SJSA1 (cell line): ENCODE measurements at places on chromosomes 6 and 20.
A peak's percentile ranks its signal among the peaks of the same experiment; 100 is the strongest.

DNA sequence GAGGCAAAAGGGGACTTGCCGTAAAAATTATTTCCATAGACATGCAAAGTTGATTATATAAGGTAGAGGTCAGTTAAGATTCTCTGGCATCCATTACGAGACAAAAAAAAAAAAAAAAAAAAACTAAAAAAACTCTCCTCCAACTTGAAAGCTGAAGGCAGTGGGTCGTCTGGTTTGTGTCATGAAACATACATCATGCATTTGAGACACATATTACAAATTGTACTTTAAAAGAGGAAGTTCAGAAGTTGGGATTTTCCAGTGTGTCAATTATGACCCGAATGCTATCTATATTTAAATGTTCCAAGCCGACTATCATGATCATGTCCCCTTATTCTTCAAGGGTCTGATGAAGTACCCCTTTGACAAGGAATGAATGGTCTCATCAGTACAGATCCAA, 125.1 kb downstream of the ZNF217 start:
- no peak overlapping the region for H3K4me3 ChIP-seq
- H3K36me3 ChIP-seq: no peaks in the 10 kb centered on the region
- H3K27ac ChIP-seq: no peak overlapping the region
- H3K4me1 ChIP-seq: no peaks in the 10 kb centered on the region
- no peaks in the 10 kb centered on the region for H3K27me3 ChIP-seq
- no peak for DNase-seq

DNA sequence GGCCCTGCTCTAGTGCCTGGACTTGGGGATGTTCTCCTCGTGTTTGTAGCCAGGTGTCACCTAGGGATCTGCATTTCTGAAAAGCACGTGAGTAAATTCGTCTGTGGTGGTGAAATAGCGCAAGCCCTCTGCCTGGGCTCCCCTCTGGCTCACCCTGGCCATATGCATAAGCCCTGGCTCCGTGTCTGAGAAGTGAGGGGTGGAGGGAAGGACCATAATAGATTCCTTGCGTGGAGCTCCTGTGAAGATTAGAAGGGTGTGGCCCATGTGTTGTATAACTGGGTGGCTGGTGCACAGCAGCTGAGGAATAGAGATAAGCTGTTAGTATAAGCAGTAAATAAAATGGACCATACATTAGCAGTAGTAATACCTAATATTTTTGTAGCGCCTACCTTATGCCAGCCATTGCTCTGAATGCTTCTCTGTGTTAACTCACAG, 4.8 kb downstream of the BCAS1 start:
- no peaks in the 10 kb centered on the region for H3K27me3 ChIP-seq
- DNase-seq: no peak
- H3K27ac ChIP-seq: no peak overlapping the region
- H3K4me1 ChIP-seq: peaks cover 19% of the 10 kb centered on the region
- H3K4me3 ChIP-seq: no peak overlapping the region
- H3K36me3 ChIP-seq: no peaks in the 10 kb centered on the region

DNA sequence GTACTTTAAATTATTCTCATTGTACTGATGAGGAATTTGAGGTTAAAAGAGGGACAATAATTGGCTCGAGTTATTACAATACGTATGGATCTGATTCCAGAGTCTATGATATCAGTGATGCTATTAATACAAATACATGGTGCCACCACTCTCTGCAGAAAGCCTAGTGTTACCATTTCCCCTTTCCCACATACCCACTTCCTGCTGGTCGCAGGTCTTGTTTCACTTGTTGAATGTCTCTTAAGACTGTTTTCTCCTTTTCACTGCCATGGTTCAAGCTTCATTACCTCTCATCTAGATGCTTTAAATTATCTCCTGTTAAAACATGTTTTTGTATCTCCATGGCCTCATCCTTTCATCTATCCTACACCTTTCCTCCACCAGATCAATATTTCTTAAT, 62.0 kb downstream of the FHL5 start:
- no peaks in the 10 kb centered on the region for H3K4me1 ChIP-seq
- no peaks in the 10 kb centered on the region for H3K36me3 ChIP-seq
- H3K27me3 ChIP-seq: peaks cover 4% of the 10 kb centered on the region; the same call in 1 of the 2 replicates
- no peak for DNase-seq
- H3K27ac ChIP-seq: no peak overlapping the region

- peak overlapping the region; percentile 68 for H3K4me3 ChIP-seq
- H3K36me3 ChIP-seq: peaks cover 9% of the 10 kb centered on the region
- no peak for DNase-seq
Measured at GRCh38 chr6:75283907-75284631, 523 bp downstream of the TMEM30A start.

DNA sequence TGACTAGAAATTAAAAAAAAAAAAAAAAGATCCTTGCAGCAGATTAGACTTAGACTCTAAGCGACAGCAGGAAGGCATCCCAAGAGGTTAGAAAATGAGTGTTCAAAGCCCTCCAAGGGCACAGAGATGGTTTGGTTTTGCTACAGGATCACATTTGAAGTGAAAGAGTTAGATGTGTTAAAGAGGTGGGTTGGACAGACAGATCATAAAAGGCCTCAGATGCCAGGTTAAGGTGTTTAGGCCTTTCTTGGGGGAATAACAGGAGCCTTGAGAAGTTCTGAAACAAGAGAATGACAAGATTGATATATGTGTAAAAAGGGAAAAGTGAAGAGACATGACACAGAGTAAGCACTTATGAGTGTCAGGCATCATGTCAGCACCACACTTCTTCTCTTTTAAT, 107.5 kb downstream of the FYN start:
- no peak for DNase-seq
- H3K4me1 ChIP-seq: peaks cover 31% of the 10 kb centered on the region
- H3K36me3 ChIP-seq: no peaks in the 10 kb centered on the region
- H3K27ac ChIP-seq: no peak overlapping the region
- no peaks in the 10 kb centered on the region for H3K27me3 ChIP-seq

DNA sequence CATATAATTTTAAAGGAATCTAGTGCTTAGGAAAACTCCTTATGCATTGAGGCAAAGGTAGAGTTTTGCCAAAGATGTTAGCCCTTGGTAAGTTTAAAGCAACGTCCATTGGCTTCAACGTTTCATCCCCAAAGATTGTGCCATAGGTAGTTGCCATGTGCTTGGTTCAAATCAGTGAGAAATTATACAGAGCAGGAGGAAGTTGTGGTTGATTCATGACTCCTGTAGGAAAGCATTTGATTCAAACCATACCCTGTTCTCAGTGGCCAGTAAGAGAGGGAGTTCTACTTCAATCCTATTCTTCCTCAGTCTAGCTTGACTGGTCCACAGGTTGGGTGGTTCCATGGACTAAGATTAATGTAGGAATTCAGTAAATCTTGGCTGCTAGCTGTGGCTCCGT, 535.6 kb downstream of the QKI start:
- no peaks in the 10 kb centered on the region for H3K27me3 ChIP-seq
- no peak for DNase-seq
- no peak overlapping the region for H3K27ac ChIP-seq
- peaks cover 5% of the 10 kb centered on the region for H3K4me1 ChIP-seq
- H3K36me3 ChIP-seq: no peaks in the 10 kb centered on the region

DNA sequence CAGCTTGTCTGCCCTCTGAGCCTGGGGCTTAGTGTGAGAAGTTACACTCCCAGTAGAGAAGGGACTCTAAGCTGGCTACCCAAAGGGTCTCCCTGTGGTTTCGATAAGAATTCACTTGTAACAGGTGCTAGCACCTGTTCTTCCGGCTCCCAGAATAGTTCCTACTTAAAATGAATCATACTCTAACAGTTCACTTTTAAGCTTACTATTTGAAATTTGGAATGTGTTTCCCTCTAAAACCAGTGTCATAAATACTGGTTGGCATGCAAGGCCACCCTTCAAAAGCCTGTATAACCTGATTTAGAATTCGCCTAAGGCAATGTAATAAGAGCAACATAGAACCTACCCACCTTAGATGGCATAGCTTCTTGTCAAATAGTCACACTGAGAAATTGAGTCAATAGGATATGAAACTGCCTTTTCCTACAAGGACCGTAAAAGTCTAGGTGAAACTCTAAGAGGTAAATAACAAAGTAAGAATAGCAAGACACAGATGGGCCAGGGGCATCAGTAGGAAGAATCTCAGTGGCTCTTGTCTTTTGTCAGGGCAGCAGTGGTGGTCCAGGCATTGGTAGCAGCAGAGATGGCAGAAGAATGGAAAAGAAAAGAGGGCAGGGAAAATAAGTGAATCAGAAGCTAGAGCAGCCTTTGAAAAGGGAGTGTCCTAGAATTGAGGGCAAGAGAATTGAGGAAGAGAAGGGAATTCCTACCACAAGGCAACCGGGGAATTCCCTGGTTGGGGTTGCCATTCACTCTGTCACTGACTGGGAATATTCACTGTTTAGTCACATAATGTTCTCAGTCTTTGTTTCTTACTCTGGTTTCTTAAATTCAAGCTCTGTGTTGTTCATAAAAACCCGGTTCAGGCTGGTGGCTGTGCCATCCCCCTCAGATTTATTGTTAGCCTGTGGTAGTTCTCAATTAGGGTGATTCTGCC, 91.5 kb downstream of the HIVEP2 start:
- no peaks in the 10 kb centered on the region for H3K27me3 ChIP-seq
- H3K27ac ChIP-seq: peak overlapping the region; percentile 37
- peak; percentile 64 for DNase-seq
- H3K4me1 ChIP-seq: peaks cover 38% of the 10 kb centered on the region

DNA sequence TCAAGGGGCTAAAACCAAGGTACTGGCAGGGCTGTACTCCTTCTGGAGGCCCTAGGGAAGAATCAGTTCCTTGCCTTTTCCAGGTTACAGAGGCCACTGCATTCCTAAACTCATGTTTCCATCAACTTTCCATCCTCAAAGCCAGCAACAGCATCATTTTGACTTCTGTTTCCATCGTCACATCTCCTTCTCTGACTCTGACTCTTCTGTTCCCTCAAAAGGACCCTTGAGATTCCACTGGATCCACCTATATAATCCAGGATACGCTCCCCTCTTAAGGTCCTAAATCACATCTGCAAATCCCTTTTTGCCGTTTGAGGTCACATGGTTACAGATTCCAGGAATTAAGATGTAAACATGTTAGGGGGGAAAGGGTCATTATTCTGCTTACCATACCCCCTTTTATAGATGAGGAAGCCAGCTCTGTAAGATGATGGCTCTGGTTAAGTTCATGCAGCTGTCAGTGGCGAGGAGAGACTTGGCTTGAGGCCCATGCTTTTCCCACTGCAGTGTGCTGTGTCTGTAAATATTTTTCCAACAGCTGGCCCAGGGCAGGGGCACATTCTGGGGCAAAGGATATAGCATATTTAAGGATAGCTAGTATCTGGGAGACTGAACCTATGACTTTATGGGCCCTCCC, 114.6 kb downstream of the TNFRSF21 start:
- H3K4me1 ChIP-seq: no peaks in the 10 kb centered on the region
- H3K4me3 ChIP-seq: no peak overlapping the region

DNA sequence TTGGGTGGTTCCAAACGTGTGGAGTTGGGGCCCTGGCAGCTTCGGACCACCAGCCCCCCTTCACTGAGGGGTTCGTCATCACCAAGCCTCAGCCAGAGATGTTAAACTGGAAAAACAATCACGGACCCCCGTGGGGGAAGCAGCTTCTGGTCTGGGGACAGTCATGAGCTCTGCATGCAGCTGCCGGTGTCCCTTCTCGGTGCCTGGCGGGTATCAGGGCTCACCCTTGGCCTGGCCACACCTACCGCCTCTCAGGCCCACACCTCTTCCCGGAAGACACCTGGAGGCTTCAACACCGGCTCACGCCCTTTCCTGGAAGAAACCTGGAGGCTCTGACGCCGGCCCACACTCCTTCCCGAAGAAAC, 77.8 kb upstream of the BHLHE23 start:
- H3K36me3 ChIP-seq: no peaks in the 10 kb centered on the region
- peaks cover 44% of the 10 kb centered on the region for H3K27me3 ChIP-seq
- no peak for DNase-seq
- no peak overlapping the region for H3K4me3 ChIP-seq
- H3K4me1 ChIP-seq: no peaks in the 10 kb centered on the region

GRCh38 chr20:44584162-44584561, 1.8 kb downstream of the PKIG start:
- H3K4me3 ChIP-seq: no peak overlapping the region
- DNase-seq: no peak
- no peaks in the 10 kb centered on the region for H3K36me3 ChIP-seq
- peaks cover 52% of the 10 kb centered on the region for H3K4me1 ChIP-seq
- H3K27ac ChIP-seq: no peak overlapping the region

DNA sequence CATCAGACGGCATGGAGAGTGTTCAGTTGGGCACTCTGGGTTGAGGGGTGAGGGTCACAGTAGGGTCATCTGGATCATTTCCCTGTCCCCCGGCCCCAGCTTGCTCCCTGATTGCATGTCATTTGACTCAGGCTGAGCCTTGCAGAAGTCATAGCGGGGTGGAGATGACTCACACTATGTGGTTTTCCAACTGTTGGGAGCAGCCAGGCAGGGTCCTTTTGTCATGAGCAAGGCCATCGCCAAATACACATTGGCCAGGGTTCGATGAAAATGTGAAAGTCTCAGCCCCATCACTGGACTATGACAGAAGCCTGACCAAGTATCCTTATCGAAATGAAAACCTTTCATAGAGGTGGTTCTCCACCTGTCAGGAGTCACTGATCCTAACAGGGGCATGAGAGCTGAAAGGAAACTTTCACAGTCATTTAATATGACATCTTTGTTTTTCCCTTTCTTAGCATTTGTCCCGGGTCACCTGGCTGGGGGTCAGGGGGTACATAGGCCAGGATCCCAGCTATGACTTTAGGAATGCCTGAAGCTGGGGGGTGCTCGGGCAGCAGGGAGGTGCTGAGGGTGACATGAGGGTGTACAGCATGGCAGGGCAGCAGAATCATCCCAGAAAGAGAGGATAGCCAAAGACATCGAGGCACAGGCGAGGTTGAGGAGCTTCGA, 70.2 kb upstream of the CD93 start:
- H3K36me3 ChIP-seq: no peaks in the 10 kb centered on the region
- H3K27me3 ChIP-seq: no peaks in the 10 kb centered on the region
- H3K27ac ChIP-seq: peak overlapping the region; percentile 69
- DNase-seq: peak; percentile 87

DNA sequence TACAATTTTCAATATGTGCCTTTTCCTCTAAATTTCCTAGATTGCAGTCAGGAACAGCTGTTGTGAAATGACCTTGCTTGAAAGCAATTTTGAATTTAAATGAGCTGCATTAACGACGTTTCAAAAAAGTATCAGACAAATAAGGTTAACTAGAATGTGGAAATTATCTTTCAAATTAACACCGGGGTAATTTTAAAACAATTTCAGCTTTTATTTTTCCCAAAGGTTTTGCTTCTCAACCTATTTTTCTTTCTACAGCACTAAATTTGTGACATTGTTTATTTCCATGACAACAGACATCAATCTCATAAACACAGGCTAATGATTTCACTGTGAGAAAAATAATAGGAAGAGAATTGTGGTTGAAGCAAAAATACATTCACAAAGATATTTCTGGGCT, 38.5 kb downstream of the COL12A1 start:
- no peaks in the 10 kb centered on the region for H3K27me3 ChIP-seq
- H3K36me3 ChIP-seq: peaks cover 62% of the 10 kb centered on the region
- H3K4me1 ChIP-seq: no peaks in the 10 kb centered on the region
- peak overlapping the region; percentile 25; the same call in 1 of the 2 replicates for H3K27ac ChIP-seq

GRCh38 chr6:35583893-35584688, 71.4 kb upstream of the TULP1 start:
- H3K4me1 ChIP-seq: no peaks in the 10 kb centered on the region
- H3K27ac ChIP-seq: no peak overlapping the region
- H3K27me3 ChIP-seq: peaks cover 6% of the 10 kb centered on the region; the same call in 1 of the 2 replicates
- no peaks in the 10 kb centered on the region for H3K36me3 ChIP-seq
